ENCODE measurements at places on chromosomes 2 and 18.
A peak's percentile ranks its signal among the peaks of the same experiment; 100 is the strongest.

DNA sequence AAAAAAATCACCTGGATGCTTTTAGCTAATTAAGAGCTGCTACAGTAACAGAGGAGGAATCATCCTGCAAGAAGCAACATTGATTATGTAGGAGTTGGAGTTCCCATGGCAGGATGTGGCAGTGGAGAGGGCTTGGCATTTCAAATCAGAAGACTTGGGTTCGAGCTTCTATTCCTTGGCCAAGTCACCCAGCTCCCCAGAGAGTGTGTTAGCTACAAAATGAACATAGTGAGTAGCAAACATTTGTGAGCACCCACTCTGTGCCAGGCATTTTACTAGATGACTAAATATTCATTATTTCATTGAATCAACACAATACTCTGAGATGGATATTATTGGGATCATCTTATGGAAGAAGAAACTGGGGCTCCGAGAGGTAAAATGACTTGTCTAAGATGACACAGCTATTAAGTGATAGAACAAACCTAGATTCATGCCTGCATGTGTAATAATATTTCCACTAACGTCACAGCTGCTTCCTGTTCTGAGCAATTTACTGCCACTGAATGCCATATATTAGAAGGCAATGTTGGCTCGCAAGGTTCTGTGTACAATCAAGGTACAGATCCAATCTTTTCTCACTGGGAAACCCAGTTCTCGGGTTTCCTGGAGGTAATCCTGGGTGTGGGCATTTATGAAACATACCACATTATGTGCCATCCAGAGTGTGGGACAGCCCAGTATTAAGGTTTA lies 18.0 kb downstream of the NTSR2 start:
- DNase-seq, result no peak

DNA sequence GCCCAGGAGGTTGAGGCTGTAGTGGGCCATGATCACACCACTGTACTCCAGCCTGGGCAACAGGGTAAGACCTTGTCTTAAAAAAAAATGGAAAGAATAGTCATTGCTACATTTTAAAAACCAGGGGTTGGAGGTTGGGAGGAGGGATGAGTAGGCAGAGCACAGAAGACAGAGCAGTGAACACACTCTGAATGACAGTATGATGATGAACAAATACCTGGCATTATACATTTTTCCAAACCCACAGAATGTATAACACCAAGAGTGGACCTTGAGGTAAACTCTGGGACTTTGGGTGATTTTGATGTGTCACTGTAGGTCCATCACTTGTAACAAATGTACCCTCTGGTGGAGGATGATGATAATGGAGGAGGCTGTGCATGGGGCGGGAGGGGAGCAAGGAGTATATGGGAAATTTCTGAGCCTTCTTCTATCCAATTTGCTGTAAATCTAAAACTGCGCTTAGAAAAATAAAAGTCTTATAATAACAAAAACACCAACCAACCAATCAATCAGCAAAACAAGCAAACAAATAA lies 111.4 kb upstream of the PGAP1 start:
- no peak for DNase-seq

- DNase-seq, result peak; percentile 8
These were observed 837 bp downstream of the NHEJ1 start for GRCh38 chr2:219159771-219160185.

DNA sequence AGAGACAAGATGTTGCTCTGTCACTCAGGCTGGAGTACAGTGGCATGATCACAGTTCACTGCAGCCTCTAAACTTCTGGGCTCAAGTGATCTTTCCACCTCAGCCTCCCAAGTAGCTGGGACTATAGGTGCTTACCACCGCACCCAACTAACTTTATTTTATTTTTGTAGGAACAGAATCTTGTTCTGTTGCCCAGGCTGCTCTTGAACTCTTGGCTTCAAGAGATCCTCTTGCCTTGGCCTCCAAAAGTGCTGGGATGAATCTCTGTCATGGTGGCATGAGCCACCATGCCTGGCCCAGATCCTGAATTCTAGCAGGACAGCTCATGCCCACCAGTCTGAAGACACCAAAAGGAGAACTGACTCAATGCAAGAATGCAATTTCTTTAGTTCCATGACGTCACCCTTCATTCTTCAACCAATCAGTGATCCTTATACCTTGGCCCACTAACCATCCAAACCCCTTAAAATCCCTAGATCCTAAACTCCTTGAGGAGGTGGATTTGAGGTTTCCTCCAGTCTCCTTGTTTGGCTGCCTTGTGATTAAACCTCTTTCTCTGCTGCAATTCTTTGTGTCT lies 25.6 kb upstream of the CXXC1 start:
- no peak for DNase-seq

DNA sequence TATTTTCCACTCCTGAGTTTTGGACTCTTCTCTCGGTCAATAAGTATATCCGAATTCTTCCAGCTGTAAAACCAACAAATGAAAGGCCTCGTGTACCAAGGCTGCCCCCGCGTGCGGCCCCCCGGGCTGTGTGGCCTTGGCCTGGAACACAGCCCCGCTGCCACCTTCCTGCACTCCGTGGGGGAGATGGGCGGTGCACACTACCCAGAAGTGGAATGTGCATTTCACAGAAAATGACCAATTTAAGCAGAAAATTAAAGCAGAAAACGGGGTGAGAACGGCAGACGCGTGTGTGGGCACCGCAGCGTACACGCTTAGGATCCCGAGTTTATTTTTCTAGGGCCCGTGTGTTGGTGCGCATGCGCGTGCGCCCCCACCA lies 34.4 kb upstream of the ZNF516 start:
- no peak for DNase-seq

DNA sequence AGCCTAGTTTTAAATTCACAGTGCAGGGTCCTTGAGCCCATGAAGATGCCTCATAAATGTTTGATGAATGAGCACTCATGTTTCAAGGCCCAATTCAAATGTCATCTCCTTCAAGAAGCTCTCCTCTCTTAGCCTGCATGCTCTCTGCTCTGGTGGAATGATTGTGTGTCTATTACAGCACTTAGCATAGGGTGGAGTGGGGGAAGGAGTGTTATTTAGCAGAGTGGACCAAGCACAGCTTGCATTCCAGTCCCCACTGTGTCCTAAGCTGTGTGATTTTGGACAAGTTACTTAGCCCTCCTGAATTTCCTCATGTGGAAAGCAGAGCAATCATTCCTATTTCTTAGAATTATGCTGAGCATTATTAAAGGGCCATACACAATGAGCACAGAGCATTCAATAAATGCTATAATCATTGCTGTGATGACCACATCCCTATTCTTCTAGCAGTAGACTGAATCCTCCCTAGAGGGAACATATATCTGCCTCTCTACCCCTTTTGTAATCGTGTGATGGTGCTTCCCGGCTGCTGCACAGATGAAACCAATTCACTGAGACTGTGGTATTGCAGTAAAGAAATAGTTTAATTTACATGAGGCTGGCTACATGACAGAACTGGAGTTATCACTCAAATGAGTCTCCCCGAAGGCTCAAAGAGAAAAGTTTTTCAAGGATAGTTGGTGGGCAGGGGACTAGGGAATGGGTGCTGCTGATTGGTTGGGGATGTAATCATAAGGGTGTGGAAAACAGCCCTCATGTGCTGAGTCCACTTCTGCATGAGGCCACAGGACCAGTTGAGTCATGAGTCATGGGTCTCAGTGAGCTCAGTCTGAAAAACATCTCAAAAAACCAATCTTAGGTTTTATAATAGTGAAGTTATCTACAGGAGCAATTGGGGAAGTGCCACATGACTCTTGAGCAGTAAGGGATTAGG lies 173.4 kb upstream of the NDUFV2 start:
- no peak for DNase-seq

- DNase-seq, result peak; percentile 12
These were observed 133.7 kb upstream of the MEIS1 start for GRCh38 chr2:66301022-66301766.

- no peak for DNase-seq
These were observed 94.7 kb upstream of the TAF1B start for GRCh38 chr2:9748577-9748976.

- DNase-seq, result no peak
These were observed 53.2 kb downstream of the PHLPP1 start for GRCh38 chr18:62768558-62768943.

DNA sequence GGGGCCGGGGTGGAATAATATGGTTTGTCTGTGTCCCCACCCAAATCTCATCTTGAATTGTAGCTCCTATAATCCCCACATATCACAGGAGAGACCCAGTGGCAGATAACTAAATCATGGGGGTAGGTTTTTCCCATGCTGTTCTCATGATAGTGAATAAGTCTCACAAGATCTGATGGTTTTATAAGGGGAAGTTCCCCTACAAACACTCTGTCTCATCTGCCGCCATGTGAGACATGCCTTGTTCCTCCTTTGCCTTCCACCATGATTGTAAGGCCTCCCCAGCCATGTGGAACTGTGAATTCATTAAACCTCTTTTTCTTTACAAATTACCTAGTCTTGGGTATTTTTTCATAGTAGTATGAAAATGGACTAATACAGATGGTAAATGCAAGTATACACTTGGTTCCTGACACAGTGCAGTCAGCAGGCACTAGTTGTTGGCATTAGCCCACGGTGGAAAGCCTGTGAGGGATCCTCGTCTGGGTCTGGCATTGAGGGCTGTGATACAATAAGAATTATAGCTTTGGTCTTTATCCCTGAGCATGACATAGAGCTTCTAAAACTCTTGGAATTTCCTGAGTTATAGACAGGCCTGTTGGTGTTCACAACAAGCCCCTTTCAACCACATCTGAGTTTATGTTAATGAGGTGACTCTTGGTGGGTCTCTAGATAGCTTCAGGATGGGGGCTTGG lies 135.8 kb downstream of the CABLES1 start:
- DNase-seq, result peak; percentile 72

GRCh38 chr2:238513346-238513745 lies 86.6 kb downstream of the ASB1 start:
- DNase-seq, result peak; percentile 51

DNA sequence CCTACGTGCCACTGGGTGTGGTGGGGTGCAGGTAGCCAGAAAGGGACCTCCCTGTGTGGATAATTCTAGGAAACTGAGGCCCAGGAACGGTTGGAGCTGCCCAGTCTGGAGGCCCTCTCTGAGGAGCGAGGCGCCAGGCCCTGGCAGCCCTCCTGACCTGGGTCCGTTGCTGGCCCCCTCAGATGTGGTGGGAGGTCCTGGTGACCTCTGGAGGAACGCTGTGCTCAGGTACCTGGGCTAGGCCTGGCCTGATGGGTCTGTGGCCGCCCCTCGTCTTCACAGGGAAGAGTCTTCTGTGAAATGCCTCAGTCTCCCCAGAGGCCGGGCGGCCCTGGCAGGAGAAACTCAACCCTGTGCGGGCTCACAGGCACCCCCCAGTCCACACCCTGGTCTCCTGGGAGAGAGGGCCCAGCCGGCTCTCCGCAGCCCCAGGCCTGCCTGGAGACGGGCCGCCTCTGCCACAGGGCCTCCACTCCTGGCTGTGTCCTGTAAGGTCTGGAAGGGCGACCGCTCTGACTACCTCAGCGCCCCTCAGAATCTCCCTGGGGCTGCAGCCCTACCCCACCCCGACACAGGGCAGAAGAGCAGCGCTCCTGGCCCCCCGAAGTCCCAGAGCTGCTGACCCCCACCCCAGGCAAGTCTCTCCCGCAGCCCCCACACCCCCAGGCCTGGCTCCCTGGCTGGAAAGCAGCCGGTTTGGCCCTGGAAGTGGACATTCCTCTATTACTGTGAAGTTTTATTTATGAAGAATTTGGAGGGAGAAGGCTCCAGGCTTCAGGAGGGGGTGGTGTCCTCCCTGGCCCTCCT lies 3.7 kb downstream of the B3GNT7 start:
- DNase-seq, result no peak

DNA sequence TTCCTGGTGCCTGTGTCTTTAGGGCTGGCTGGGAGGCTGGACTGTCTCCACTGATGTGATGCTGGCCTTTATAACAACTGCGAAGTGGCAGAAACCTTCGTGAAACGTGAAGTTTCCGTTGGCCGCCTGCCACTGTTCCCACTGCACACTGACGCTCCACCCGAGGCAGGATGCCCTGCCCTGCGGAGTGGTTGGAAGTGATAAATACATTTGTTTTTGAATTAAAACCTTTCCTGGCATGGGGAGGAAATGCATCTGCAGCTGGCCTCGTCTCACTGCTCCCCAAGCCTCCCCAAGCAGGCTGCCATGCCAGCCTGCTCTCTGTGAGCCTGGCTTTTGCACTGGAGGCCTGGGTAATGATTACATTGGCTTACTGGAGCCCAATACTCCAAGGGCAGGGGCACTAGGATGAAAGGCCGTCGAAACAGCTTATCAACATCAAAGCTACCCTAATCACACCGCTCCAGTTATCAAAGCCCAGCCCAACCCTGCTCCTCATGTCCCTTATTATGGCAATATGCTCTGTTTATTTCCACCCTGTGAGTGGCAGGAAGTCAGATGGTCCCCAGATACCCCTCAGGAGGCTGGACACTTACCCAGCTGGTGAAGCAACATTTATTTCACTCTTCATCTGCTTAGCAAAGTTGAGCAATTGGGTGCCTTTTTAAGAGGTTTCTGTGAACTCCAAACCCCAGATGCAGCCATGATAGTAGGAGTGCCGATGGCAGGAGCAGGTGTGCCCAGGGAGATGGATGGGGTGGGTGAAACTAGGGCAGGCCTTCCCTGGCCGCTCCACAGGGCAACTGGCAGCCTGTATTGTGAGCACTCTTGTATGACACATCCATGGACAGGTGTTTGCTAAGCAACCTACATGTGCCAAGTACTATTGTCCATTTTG lies 97.4 kb upstream of the ITGA6 start:
- no peak for DNase-seq

- DNase-seq, result peak; percentile 31
These were observed 464.0 kb downstream of the FBXO15 start for GRCh38 chr18:73683409-73684238.

- DNase-seq, result peak; percentile 51
These were observed 13.0 kb downstream of the RND3 start for GRCh38 chr2:150474326-150475074.

- no peak for DNase-seq
These were observed 40.8 kb downstream of the PDIA6 start for GRCh38 chr2:10771786-10772185.

DNA sequence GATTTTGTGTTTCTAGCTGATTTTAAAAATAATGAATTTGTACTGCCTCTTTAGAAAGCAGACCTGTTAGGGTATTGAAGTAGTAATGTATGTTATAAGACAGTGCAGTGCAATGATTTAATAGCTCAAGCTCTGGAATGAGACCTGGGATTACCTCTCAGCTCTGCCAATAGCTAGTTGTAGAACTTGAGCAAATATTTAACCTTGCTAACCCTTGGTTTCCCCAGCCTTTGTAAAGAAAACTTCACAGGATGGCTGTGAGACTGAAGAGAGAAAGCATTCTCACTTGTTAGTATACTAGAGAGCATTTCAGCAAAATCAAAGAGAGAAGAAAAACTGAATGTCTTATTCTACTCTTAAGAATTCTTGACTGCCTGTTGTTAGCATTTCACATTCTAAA lies 293.9 kb downstream of the KIAA1328 start:
- no peak for DNase-seq

Data from fibroblast of skin of right quadriceps (primary cell).